ENCODE measurements at places on chromosomes 16 and 17. TPM values are rescaled to one million over a fixed set of nuclear protein-coding genes. Genes with fewer than 3 reads are reported as not detected.

- H3K4me1 ChIP-seq: peaks cover 6% of the 10 kb centered on the region
- peaks cover 2% of the 10 kb centered on the region for H3K36me3 ChIP-seq
- no peak overlapping the region for H3K27ac ChIP-seq
- DNase-seq: no peak
Observed at GRCh38 chr17:30091771-30092170, 24.8 kb upstream of the NSRP1 start.

DNA sequence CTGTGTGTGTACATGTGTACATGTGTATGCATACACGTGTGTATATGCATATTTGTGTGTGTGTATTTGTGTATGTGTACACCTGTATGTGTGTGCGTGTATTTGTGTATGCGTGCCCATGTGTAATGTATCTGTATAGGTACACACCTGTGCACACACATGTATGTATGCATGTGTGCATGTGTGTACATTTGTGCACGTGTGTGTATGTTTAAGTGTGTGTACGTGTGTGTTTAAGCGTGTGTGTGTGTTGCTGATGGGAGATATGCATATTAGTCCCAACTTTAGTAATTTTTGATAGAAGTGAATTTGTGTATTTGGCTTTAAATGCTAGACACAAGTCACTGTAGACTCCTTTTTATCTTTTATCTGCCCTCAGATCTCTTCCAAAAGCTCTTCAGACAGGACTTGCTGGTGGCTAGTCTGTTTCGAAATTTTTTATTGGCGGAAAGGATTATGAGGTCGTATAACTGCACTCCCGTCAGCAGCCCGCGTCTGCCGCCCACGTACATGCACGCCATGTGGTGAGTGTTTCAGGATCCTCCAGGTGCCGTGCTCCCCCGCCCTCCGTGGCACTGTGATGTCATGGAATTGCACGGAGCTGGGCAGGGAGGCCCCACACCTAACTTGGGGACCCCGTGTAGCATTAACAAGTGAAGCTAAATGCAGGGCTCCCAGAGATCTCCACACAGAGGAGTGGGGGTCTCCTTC, 168.8 kb upstream of the CHMP6 start:
- no peaks in the 10 kb centered on the region for H3K27me3 ChIP-seq
- peaks cover 28% of the 10 kb centered on the region for H3K4me1 ChIP-seq
- peaks cover 29% of the 10 kb centered on the region for H3K36me3 ChIP-seq
- H3K4me3 ChIP-seq: no peak overlapping the region

The GAST gene
- total RNA-seq: not detected

The C16orf54 gene
- 84.2 TPM for total RNA-seq

The TEX19 gene
- total RNA-seq: not detected

The PRR29 gene
- 1.4 TPM for total RNA-seq
